ENCODE measurements at places on chromosomes 7 and 10.

DNA sequence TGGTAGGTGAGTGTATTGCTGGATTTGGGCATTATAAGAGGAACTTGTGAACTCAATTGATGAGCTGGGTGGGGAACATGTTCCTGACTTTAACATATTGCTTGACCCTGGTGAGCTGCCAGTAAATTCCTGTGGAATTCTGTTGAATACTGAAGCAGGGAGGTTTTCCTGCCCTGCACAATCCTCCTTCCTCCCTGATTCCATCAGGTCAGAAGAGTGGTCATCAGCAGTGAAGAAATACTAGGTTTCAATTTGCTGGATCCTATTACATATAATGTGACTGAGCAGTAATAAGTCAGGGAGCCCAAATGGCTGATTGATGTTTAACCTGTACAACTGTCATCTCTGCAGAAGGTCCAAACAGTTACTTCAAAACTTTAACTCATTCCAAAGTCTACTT, 581.2 kb downstream of the SUGCT start:
- no peak for DNase-seq

DNA sequence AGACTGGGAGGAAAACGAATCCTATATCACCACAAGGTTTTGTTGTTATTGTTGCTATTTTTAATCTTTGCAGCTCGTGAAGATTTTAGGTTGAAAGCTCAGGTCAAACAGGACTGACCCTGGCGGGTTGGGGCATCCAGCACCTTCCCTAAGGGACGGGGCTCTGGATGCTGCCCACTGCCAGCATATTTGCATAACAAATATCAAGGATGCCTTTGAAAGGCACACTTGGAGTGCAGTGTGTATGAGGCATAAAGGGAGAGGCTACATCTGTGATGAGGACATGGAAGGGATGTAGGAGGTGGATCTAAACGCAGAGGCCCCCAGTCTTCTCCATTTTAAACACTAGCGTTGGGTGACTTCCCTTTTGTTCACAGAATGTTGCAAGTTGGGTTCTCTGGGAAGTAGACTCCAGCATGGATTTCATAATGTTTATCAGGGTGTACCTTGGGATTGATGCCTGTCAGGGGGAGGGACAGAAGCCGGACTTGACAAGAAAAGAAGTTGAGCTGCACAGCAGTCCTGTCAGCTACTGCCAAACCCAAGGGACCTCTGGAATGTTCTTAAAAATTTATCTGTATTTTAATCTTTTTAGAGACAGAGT, 181.1 kb upstream of the IMMP2L start:
- no peak for DNase-seq

DNA sequence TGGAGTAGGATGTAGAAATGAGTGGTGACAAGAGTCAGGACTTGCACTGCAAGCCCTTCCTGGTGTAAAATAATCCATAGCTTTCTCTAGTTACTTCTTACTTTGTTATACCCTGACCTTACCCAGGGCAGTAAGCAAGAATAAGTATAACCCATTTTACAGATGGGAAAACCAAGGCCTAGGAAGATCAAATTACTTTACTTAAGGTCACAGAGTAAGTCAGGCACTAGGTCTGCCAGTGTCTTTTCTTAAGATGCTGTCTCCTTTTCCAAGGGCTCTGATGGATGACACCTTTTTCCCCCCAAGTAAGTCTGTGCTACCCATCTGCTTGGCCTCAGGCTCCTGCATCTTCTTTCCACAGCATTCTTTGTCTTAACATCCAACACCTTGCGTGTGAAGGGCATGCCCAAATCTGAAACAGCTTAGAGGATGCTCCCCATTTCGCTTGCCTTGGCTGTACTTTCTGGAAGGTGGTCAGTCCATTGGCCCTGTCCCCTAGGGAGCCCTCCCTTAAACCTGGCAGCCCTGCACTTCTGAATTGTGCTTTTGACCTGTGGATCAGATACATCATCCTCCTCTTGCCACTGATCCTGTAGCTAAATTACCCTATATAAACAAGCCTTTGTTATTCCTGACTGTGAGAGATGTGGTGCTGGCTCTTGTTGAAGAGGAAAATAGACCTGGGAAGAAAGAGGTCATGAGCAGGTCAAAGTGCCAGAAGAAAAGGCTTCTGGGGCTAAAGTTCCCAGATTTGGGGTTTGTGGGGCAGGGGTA, 168.6 kb downstream of the LRMDA start:
- DNase-seq = no peak

GRCh38 chr10:91033324-91033950, 112.5 kb upstream of the ANKRD1 start:
- no peak for DNase-seq

- DNase-seq = no peak
Measured at GRCh38 chr10:22617051-22617450, 97.3 kb downstream of the PIP4K2A start.

GRCh38 chr7:27110186-27111031, 7.9 kb upstream of the HOXA2 start:
- DNase-seq = no peak

GRCh38 chr10:11894381-11895107, 71.4 kb downstream of the PROSER2 start:
- no peak for DNase-seq

- DNase-seq = no peak
Measured at GRCh38 chr7:98483964-98484545, 83.2 kb upstream of the BAIAP2L1 start.

DNA sequence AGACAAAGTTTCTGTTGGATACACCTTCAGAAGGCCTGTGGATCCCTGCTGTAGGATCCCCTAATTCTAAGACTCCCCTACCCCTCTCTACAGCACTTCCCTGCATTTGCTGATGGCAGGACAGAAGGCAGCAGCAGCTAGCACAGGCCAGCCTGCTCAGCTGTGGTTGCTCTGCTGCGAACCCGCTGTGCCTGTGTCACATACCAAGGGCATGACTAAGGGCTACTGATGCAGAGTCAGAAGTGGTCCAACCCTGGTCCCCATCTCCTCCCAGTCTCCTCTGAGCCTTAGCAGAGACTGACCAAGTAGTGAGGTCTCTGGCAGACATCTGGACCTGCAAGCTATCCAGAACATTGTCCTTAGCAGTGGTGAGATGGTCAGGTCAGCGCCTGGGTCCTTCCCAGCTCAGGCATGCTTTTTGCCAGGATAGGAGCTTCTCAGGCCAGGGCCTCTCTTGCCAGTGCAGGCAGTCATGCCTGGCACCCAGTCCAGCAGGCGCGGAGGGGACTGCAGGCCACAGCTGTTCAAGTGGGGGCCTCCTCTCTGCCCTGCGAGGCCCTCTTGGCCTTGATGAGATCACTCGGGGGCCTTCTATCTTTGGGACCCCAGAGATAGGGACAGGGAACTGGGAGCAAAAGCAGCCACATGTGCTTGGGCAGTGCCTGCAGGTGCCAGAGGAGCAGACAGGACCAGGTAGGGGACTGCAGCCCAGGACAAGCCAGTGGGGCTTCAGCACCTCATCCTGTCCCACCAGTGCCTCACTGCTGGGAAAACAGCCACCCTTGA, 146.4 kb downstream of the ZNF248 start:
- no peak for DNase-seq

- DNase-seq = no peak
Measured at GRCh38 chr7:1986366-1987083, 246.2 kb downstream of the MAD1L1 start.

- no peak for DNase-seq
Measured at GRCh38 chr10:30041196-30042105, 17.9 kb downstream of the JCAD start.

DNA sequence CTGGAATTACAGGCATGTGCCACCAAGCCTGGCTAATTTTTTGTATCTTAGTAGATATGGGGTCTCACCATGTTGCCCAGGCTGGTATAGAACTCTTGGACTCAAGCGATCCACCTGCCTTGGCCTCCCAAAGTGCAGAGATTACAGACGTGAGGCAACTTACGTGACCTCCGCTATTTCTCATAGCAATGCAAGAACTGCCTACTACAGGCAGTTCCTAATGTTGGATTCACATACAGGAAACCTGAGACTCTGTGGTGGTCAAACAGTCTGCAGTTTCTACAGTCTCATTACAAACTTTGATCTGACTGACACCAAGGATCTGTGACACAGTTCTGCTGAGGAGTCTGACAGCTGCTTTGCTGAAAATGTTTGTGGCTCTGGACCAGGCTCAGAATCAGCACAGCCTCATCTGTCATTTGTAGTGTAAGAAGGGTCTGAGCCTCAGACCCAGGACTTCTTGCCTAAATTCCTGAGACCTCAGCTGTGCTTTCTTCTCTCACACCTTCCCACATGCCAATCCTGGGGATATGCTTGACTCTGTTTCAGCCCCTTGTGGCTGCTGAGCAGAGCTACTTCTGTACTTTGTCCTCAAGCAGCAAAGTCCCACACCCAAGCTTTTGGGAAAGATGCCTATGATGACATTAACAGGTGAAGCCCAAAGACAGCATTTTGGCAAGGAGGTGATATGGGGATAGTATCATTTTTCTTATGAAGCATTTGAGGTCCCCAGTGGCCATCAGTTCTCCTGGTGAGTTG, 48.0 kb upstream of the CYP2C9 start:
- no peak for DNase-seq

DNA sequence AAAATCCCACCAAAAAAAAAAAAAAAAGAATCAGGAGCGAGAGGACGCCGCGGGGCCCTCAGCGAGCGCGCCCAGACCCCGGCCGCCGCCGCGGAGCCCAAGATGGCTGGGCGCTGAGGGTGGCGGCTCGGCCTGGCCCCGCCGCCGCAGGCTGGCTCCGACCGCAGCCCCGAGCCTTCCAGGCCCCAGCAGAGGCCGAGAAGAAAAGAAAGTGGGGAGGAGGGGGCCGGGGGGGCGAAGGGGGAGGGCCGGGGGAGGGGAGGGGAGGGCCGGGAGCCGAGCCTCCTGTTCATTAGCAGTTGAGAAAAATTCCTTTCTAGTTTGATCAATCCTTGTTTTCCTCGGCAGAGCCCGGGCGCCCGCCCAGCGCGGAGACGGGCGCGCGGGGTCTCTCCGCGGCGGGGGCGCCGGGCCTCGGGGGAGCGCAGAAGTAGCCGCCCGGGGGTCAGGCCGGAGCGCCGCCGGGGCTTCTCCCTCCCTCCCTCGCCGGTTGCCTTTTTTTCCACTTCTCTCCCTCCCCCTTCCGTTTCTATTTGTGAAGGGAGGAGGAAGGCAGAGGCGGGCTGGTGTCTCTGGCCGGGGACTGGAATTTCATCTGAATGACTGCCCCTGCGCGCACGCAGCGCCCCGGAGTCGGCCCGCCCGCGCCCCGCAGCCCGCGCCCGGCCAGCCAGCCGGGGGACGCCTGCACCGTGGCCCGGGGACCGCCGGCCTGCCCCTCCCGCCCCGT, 778 bp upstream of the TRIM8 start:
- DNase-seq = no peak

- no peak for DNase-seq
Measured at GRCh38 chr10:125118011-125118611, 42.3 kb downstream of the CTBP2 start.

- no peak for DNase-seq
Measured at GRCh38 chr10:46528171-46528671, 28.2 kb downstream of the GPRIN2 start.

DNA sequence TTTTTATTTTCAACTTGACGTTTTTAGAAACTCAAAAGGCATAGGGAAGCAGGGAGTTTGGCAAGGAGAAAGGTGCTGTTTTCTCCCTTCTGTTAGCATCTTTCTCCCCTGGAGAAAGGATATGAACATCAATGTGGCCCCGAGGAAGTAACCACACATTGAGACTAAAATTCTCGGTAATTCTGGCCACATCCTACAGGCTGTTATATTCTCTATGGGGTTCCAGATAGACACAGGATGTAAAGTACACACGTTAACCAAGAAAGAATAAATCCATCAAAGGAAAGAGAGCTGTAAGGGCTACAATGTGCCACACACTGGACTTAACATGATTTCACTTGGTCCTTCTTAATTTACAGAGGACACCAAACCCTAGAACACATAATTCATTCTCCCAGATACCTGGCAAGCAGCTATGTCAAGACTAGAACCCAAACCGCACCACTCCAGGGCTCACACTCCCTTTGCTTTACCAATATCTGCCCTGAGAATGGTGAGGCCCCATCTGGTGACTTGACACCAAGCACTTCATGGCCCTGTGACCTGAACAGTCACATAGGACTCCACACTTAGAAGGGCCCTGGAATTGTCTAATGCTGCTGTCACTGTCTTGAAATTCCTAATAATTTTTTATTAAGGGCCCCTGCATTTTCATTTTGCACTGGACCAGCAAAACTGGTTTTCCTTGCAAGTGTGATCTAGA, 73.9 kb downstream of the PRLHR start:
- no peak for DNase-seq

DNA sequence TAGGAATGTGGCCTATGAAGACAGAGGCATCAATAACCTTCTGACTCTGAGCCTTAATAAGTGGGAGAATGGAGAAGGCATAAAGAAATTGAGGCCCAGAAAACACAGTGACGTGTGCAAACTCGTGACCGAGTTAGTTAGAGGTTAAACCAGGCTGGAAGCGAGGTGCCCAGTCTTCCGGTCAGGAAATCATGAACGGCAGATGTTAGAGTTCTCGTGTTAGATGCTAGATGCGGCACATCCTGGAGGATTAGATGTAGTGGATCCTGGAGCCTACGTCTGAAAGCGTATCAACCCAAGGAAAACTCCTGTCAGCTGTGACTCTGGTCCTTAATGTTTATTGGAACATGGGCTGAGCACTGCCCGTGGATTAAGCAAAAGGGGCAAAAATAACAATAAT, 275.9 kb downstream of the TCF7L2 start:
- DNase-seq = no peak

- DNase-seq = no peak
Measured at GRCh38 chr10:95761939-95762492, 6.1 kb downstream of the ENTPD1 start.

- no peak for DNase-seq
Measured at GRCh38 chr7:110609336-110609735, 481.6 kb upstream of the LRRN3 start.

GRCh38 chr7:83837683-83838082, 188.7 kb upstream of the SEMA3E start:
- DNase-seq = no peak

DNA sequence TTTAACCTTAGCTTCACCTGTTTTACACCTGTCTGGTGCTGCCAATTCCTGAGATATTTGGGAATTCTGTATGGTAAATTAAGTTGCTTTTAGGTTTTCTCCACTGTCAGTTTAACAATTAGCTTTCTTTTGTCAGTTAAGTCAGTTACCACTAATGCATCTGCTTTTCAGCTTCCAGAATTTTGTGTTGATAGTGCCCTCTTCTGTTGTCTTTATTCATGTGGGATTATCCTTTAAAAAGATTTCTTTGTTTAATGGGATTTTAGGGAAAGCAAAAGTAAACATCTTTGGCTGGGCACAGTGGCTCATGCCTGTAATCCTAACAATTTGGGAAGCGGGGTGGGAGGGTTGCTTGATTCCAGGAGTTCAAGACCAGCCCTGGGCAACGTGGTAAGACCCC, 8.1 kb downstream of the TFAM start:
- no peak for DNase-seq

DNA sequence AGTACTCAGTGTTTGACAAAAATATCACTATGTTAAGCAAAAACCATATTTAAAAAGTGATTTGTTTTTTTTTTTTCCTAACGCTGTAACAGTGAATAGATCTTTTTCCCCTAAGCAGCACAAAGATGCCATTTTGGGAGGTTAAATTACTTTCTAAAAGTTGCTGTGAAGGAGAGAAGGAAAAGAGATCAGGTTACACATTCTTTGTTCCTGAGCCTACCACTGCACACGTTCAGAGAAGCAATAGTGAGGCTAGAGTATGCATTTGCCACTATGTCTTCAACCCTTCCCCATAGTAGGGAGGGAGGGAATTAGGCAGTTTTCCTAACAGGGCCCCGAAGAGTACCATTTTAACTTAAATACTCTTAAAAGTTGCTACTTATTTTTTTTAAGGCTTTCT, 38.9 kb downstream of the BMPR1A start:
- DNase-seq = no peak

GRCh38 chr10:112957640-112958092, 7.6 kb downstream of the TCF7L2 start:
- DNase-seq = no peak

GRCh38 chr10:29694121-29694520, 59.4 kb upstream of the SVIL start:
- no peak for DNase-seq

Measured in epithelial cell of proximal tubule (primary cell).